ENCODE measurements at places on chromosomes 2 and 18.

DNA sequence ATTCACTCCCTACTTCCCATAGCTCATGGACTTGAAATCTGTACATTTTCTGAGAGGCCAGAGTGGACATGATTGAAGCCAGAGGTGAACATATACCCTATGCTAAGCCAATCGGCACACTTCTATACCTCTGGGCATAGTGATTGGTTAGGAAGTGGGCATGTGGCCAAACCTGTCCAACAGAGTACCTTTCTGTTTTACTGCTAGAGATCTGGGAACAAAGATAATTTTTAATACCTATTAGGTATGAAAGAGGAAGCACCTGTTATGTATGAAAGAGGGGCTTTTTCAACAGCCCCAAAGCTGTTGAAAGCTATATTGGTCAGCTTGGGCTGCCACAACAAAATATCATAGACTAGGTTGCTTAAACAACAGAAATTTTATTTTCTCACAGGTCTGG is 27.7 kb downstream of the METTL8 start:
- no peak for DNase-seq

DNA sequence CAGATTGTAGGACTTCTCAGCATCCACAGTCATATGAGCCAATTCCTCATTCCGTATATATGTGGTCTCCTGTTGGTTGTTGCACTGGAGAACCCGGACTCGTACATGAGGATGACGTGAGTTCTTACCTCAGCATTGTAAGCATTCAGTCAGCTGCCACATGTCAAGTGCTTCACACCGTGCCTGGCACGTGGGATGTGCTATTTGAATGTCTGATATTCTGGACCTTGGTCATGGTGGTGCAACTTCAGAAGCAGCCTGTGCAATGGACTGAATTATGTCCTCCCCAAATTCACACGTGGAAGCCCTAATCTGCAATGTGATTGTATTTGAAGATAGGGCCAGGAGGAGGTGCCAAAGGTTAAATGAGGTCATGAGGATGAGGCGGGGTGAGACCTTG is 32.1 kb downstream of the PTGR3 start:
- DNase-seq: no peak

DNA sequence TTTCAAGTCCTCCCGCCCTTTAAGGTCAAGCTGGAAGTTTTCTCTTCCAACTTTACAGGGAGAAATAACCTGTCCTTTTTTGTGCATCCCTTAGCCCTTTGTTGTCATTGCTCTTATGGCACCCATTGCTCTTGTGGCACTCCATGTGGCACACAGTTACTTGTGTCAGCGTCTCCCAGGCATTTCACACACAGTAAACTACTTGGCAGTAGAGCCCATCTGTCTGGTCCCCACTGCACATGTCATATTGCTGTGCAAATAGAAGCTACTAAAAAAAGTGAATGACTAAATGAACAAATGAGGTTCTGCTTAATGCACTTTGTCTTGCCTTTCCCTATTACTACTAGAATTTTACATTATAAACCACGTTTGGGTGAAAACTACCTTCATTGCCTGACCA is 149.3 kb downstream of the EML6 start:
- DNase-seq: no peak

- no peak for DNase-seq
Observed at GRCh38 chr18:45602926-45603325, 12.3 kb upstream of the SLC14A2 start.

GRCh38 chr2:66585587-66585986 is 150.7 kb downstream of the MEIS1 start:
- DNase-seq: peak; percentile 36

- peak; percentile 77 for DNase-seq
Observed at GRCh38 chr2:66439812-66440542, 5.1 kb downstream of the MEIS1 start.

DNA sequence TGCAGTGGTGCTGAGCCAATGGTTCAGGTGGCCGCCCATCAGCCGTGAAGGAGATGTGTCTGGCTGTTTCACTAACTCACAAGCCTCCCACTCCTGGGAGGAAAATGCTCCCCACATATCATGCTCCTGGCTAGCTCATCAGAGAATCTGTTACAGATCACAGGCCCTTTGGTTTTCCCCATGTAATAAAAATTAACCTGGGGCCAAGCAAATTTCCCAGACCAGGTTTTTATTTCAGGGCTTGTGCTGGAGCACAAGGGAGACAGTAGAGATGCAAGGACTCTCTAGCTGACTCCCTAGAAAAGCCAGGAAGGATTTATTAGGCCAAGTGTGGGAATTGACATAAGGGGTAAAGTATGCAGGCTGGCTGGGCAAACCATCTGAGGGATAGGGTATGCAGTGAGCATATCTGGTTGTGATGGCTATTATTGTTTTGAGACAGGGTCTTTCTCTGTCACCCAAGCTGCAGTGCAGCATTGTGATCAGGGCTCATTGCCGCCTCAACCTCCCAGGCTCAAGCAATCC is 40.6 kb upstream of the CCBE1 start:
- DNase-seq: no peak

All from right kidney (tissue), 9 donors.